ENCODE measurements at places on chromosomes 11 and 22.

DNA sequence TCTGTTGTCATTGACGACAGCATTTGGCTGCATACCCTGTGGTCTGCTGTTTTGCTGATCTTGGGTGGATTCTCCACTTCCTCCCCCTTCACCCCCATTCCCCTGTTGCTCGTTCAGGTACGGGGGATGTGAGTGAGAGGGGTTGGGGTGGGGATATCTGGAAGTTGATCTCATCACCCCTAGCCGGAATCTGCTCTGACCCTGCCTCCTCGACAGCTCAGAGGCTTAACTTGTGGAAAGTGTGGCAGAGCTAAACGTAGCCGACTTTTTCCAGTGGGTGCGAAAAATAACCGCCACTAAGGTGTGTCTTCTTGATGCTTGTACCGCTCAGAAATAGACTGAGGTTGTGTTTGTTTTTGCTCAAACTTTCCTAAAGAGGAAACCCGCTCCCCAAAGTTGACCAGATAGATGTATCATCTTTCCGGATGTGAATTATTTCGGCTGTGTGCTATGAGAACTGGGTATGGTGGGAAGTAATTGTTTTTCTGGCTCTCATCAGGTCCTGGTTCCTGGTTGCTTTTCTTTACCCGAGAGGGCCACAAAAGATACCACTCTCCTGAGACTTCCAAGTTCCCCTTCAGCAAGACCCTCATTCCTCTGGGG is 6.6 kb downstream of the ZBTB16 start:
- H3K4me1 ChIP-seq, result peaks cover 25% of the 10 kb centered on the region
- H3K27ac ChIP-seq, result no peak overlapping the region
- DNase-seq, result no peak
- H3K4me3 ChIP-seq, result no peak overlapping the region
- no peaks in the 10 kb centered on the region for H3K27me3 ChIP-seq
- H3K36me3 ChIP-seq, result peaks cover 10% of the 10 kb centered on the region

DNA sequence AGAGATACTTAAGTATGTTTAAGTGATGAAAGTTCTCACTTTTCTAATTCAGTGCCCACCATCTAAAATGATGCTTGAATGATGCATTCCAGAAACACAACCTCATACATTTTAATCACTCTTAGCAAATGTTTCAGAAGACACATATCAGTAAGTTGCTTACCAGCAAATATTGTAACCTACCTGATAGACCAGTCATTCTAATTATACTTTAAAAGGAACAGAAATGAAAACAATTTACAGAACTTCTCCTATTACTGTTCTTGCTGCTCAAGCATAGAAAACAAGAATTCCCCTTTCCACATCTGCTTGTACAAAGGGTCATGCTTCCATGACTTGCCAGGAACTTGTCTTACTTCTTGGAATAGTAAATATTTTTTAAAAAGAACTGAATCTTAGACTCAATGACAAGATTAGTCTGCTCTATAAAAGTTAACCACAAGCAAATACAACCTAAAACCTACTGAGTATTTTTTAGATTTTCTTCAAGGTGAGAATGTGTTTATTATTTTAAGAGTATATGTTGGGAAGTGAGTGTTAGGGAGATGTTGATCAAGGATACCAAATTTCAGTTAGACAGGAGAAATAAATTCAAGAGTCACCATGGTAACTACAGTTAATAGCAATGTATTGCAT is 82.0 kb upstream of the SC5D start:
- H3K27ac ChIP-seq, result no peak overlapping the region
- no peak for DNase-seq
- H3K4me3 ChIP-seq, result no peak overlapping the region
- no peaks in the 10 kb centered on the region for H3K36me3 ChIP-seq
- H3K27me3 ChIP-seq, result peaks cover 39% of the 10 kb centered on the region

DNA sequence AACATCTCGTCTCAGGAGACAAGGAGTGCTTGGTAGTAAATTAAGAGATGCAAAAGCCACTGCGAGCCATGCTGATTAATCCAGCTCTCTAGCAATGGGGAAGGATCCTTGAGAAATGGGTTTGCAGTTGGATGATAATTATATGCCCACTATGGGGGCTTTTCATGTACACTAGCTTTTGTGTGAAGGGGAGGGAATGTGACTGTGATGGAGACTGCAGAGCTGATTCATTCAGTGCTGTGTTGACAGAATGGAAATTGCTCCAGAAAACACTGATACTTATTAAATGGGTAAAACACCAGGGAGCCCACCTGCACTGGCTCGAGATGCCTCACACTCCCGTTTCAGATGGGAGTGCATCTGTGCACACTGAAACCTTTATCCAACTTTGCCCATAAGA is 37.0 kb upstream of the KIRREL3 start:
- H3K27ac ChIP-seq, result no peak overlapping the region
- no peak for DNase-seq
- no peaks in the 10 kb centered on the region for H3K36me3 ChIP-seq
- peaks cover 8% of the 10 kb centered on the region for H3K27me3 ChIP-seq

- H3K27ac ChIP-seq, result no peak within 1 kb of the TSS
- H3K27me3 ChIP-seq, result peaks cover 8% of the 10 kb centered on the region
- H3K36me3 ChIP-seq, result no peaks in the 10 kb centered on the region
- no peaks in the 10 kb centered on the region for H3K4me1 ChIP-seq
- DNase-seq, result no peak
- no peak within 1 kb of the TSS for H3K4me3 ChIP-seq
These were observed at the start of gene ELF5 for GRCh38 chr11:34513682-34514449. Gene ELF5, minus strand, starts transcription at chr11:34513794. Its CDS starts 8,045 bp downstream, at chr11:34505749.

Measured in naive B cell (primary cell).